GM19239 (cell line): ENCODE measurements at places on chromosomes 11 and 22.
A peak's percentile ranks its signal among the peaks of the same experiment; 100 is the strongest.

DNA sequence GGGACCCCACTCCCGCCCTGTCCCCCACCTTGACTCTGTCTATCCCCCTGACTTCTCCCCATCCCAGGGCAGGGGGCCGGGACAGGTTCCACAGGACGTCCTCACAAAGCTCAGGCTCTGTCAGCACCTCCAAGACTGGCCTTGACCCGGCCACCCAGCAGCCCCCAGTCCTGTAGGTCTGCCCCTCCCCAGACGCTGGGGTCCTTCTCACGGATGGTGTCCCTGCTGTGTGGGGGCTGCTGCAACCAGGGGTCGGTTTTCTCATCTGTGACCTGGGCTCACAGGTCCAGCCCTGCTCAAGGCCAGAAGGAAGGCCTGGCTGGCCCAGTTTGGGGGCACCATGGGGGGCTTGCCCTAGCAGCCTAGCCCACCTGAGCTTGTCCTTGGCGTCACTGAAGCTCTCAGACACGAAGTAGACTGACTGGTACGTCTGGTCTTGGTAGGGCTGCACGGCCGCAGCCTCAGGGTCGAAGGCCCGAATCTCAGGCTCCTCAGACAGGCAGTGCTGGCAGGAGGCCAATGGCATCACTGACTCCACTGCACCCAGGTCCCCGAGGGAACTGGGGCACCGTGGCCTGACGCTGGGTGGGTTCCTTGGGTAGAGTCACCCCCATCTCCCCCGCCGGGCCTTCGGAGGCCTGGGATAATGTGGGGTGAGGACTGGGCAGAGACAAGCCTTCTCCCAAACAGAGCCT, 4.0 kb upstream of the INS start:
- DNase-seq: no peak

DNA sequence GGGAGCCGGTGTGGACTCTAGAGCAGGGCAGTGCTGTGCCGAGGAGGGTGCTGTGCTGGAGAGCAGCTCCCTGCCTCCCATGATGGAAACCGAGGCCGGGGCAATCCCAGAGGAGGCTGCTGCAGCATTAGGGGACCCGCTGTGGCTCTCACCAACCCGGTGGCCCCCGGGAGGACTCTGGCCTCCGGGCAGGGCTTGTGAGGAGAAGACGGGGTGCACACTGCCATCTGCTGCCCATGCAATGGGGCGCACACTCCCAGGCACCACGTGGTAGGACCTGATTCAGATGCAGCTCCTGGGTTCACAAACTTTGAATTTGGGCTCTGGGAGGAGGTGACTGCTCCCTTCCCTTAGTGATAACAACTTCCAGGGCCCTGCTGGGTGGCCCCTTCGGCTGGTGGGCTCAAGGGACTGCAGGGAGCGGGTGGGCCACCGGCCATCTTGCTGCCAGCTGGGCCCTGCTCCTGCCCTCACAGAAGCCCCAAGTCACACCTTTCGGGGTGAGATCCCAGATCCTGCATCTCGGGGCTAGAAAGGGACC, 93.8 kb upstream of the FGF3 start:
- DNase-seq: no peak

DNA sequence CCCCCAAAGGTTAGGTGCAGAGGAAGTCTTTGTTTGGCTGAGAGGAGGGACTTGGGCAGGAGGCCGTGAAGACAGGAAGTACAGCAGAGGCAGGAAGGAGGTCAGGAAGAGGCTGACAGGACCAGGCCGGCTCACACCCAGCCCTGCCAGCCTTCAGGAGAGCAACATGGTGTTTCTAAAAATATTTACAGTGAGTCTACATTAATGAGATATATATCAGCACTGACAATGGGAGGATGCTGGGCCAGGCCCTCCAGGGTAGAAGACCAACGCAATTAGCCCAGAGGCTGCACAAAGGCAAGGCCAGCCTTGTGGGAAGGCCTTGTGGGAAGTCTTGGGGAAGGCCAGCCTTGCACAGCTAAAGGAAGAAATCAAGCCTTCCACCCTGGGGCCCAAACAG, 7.9 kb upstream of the APLNR start:
- DNase-seq: no peak

DNA sequence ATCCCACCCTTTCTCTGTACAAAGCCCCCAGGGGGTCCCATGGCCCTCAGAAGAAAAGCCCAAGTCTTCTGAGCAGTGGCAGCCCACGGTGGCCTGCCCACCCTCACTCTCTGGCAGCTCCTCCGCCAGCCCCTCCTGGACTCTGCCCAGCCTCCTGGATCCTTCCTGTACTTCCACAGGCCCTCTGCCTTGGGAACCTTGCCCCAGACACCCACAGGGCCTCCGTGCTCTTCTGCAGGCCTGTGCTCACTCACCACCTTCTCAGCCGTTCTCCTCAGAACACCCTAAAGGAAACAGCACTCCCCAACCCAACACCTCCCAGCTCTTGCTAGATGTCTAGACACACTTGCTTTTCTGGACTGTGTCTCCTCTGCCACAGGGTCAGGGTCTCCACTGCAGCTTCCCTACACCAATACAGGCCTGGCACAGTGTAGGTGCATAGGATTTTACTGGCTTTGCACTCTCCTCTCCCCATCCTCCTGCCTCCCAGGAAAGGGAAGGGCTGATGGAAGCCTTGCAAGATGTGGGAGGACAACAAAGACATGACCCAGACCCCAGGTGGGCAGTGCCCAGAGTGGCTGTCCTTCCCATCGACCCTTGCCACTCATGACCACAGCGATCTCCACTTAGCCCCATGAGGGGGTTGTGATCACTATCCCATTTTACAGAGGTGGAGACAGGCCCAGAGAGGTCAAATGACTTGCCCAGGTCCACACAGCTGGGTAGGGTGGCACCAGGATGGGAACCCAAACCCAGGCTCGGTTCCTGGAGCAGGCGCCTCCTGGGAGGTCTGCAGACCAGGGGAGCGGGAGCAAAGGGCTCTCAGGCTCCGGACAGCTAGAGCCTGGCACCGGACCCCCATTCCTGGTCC, 2.0 kb downstream of the SCARF2 start:
- DNase-seq: no peak

- peak; percentile 48 for DNase-seq
Observed at GRCh38 chr11:63917692-63918506, 935 bp upstream of the RCOR2 start.

GRCh38 chr22:36252754-36253522, at the start of gene APOL1:
Gene APOL1, plus strand, starts transcription at chr22:36253133. Its CDS starts 1,823 bp downstream, at chr22:36254956.
- peak; percentile 44 for DNase-seq

GRCh38 chr22:23514322-23515038, 65.6 kb downstream of the IGLL1 start:
- no peak for DNase-seq

DNA sequence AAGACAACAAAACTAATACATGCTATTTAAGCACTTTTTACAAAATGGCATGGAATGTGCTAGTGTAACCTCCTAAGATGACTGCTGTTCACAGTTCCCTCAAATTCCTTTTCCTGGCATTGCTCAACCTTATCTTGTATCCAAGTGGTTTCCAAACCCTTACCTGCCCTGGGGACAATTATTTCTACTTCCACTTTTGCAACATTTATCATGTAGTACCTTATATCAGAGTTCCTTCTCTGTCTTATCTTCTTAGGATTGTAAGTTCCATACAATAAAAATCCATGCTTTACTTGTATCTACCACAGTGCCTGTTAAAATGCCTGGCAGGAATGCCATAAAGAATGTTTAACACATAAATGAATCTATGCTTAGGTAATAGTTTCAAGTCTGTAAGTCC, 109.2 kb upstream of the MTMR2 start:
- no peak for DNase-seq

DNA sequence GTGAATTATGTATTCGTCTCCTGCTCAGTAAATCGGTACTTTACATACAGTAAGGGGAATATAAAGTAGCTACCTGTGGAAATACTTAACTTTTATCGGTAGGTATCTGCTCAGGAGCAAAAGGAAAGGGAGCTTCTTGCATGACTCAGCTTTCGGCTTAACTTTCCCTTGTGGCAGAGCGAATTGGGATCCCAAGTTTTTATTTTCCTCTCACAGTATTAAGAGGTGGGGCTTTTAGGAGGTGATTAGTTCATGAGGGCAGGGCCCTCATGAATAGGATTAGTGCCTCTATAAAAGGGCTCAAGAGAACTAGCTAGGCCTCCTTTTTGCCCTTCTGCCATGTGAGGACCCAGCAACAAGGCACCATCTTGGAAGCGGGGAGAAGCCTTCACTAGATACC, 18.7 kb downstream of the RCN1 start:
- DNase-seq: no peak

DNA sequence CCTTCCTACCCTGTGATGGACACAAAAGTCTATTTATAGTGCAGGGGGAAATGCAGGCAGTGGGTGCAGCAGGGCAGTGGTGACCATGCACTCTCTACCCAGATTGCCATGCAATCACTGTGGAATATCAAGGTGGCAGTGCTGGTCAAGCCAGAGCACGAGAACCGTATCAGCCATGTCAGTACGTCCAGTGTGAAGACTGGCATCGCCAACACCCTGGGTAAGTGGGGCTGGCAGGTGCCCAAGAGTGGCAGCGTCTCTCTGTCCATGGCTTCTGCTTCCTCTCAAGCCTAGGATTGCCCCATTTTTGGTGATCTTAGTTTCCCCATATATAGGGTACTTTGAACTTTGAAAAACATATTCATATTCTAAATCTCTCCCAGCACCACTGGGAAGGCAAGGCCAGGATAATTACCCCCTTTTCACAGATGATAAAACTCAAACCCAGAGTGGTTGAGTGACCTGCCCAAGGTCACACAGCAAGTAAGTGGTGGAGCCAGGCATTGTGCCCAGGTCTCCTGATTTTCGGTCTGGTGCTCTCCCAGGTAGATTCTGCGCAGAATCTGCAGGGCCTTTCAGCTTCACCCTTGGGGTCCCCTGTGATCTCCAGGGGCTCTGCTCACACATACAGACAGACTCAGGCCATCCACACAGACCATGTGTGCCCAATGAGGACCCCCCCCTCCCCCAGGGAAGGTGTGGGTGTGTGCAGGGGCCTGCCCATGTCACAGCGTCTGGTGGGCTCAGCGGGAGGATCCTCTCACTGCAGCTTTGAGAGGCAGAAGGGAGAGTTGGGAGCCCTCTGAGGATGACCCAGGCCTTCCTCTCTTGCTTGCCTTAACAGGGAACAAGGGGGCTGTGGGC, 7.1 kb downstream of the INPPL1 start:
- no peak for DNase-seq

- DNase-seq: no peak
Observed at GRCh38 chr11:73227571-73228211, 9.6 kb downstream of the P2RY2 start.

DNA sequence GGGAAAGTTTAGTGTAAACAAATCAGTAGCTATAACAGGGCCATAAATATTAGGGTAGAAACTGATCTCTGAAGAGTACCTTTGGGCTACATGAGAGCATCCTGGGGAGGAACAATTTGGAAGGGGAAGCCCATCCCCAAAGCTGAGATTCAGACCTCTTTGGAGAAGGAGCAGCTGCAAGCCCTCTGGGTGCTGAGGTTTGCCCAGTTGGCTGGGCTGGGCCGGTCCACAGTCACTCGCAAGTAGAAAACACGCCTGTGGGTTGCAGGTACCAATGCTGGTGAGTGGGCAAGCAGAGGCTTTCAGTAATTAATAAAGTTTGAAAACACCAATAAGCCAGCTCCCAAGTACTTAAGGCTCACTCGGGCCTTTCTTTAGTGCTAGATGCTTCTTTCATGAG, 124.5 kb downstream of the ARHGAP8 start:
- DNase-seq: no peak

- DNase-seq: no peak
Observed at GRCh38 chr11:66317322-66317722, 478 bp upstream of the CD248 start.

DNA sequence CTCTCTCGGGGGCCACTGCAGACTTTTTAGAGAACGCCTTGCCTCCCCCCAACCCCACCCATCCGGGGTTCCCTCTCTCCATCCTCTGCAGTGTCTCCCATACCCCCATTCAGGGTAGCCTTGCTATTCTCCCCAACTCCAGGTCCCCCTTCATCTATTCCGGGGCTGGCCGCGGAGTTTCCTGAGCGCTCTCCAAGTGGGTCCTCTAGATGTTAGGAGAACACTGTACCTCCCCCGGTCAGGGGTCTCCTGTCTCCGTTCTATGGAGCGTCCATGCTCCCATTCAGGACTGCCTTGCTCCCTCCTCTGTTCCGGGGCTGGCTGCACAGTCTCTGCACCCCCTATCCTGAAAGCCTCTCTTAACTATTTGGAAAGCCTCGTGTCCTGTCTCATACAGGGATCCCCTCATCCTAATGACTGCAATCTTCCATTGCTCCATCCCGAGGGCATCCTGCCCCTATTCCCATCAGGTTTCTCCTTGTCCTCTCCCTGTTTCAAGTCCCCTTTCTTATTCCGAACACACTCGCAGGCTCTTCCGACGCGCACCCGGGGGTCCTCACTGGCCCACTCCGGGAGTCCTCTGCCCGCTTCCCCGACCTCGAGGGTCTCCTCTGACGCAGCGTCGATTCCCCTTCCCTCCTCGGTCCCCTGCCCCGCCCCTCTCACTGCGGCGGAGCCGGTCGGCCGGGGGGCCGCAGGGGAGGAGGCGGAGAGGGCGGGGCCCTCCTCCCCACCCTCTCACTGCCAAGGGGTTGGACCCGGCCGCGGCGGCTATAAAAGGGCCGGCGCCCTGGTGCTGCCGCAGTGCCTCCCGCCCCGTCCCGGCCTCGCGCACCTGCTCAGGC, at the start of gene NEFH:
NEFH (plus strand) TSS at position 802 of the 845 bp plus-strand sequence. CDS start 45 bp downstream, outside the sequence.
- DNase-seq: no peak

GRCh38 chr22:31259798-31260473, 32.4 kb downstream of the PIK3IP1 start:
- DNase-seq: no peak

GRCh38 chr11:130635937-130636630, 187.6 kb downstream of the ADAMTS15 start:
- no peak for DNase-seq

- DNase-seq: no peak
Observed at GRCh38 chr11:75155570-75156422, 4.9 kb downstream of the SLCO2B1 start.

- no peak for DNase-seq
Observed at GRCh38 chr11:18243783-18244362, 4.6 kb downstream of the SAA2 start.

GRCh38 chr11:126592496-126593410, 237.3 kb downstream of the ST3GAL4 start:
- DNase-seq: no peak

- no peak for DNase-seq
Observed at GRCh38 chr11:45107029-45107428, 39.4 kb upstream of the PRDM11 start.

GRCh38 chr11:107916671-107917241, 11.5 kb upstream of the RAB39A start:
- peak; percentile 40 for DNase-seq

DNA sequence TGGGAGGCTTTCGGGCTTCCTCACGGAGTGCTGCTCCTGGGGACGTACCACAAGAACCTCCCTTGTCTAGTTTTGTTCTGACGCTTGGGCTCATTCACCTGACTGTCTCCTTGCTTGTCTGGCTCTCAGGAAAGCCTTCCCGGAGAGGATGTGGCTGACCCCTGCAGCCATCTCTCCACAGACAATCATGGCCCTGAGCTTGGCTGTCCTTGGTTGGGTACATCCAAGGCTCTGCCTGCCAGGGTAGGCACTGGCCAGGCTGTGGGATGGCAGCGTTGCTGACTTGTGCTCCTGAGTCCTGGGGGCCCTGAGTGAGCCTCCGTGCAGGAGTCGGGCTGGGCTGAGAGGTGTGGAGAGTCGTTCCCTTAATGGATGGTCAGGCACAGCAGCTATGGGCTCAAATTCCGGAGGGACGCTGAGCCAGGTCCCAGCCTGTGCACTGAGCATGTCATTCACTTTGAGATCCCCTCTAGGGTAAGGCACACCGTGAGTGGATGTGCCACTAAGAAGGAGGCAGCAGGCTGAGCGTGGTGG, 32.8 kb downstream of the BCR start:
- DNase-seq: no peak
